IMR-90 (cell line): ENCODE measurements at places on chromosomes 3 and 15. TPM values are rescaled to one million over a fixed set of nuclear protein-coding genes. Genes with fewer than 3 reads are reported as not detected.
A peak's percentile ranks its signal among the peaks of the same experiment; 100 is the strongest.

A4GNT gene
- not detected in 2 replicates for polyA plus RNA-seq

ZFAND6 gene
- 56.0 and 77.5 TPM in 2 replicates for polyA plus RNA-seq

GRCh38 chr15:101188637-101189408, 63.0 kb downstream of the CHSY1 start:
- DNase-seq = peak; percentile 91

DNA sequence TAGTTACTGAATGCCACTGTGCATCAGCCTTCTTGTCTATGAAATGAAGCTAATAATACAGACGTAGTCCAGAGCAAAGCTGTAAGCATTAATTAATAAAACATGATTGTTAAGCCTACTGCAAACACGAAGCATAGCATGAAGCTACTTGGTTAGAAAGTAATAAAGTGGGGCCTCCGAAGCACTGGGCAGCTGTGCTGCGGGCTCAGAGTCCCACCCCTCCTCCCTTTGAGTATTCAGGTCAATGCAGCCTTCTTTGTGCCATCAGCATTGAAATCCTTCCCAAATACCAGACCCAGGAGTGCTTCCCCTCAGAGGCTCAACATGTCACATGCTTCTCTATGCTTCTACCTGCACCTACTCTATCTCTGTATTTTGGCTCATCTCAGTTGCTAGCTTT, 1112.6 kb downstream of the IGSF11 start:
- no peak for DNase-seq

GRCh38 chr3:42935472-42935871, 29.5 kb downstream of the ZNF662 start:
- no peak for DNase-seq

GRCh38 chr15:60850903-60851302, 372.0 kb upstream of the ICE2 start:
- DNase-seq = no peak

DNA sequence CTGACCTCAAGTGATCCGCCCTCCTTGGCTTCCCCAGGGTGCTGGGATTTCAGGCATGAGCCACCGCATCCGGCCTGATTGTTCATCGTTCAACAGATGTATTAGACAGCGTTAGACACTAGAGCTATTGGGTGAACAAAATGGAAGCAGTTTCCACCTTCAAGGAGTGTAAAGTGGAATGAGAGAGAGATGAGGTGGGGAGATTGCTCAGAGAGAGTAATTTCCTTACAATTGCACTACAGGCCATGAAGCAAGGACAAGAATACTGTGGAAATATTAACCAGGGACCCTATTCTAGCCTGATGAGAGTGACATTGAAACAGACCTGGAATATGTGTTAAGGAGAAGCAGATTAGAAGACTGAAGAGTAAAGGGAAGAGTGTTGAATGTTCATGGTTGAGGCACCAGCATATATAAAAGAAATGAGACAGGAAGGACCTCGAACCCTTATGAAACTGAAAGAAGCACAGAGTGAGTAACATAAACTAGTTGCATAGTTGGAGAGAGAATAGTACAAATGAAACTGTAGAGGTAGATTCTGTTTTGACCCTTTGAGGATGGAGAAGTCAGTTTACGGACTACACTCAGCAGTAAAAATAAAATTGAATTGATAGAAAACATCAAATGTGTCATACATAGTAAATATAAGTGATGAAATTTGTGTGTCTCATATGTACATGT, 7.2 kb downstream of the RTF1 start:
- no peak for DNase-seq
